Occipital lobe (tissue), 3 donors: ENCODE measurements at places on chromosomes 1 and 21.

DNA sequence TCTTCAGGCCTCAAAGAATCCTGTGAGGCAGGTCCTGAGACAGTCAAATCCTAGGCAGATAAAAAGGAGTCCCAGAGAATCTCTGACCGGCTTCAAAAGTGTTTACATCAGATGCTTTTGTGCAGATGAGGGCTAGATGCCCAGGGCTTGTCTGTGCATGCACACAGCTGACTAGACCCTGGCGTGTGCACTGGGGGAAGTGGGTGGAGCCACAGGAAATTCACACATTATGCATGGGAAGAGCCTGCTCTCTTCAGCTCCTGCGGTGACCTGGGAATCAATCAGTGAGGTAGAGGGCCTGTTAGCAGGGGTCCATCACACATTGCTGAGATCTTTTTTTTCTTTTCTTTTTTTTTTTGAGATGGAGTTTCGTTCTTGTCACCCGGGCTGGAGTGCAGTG, 36.6 kb upstream of the NHLH2 start:
- no peak for DNase-seq

GRCh38 chr1:75074831-75075395, 59.3 kb upstream of the LHX8 start:
- no peak for DNase-seq

- DNase-seq, result no peak
Observed at GRCh38 chr1:59026472-59026948, 242.7 kb upstream of the JUN start.

DNA sequence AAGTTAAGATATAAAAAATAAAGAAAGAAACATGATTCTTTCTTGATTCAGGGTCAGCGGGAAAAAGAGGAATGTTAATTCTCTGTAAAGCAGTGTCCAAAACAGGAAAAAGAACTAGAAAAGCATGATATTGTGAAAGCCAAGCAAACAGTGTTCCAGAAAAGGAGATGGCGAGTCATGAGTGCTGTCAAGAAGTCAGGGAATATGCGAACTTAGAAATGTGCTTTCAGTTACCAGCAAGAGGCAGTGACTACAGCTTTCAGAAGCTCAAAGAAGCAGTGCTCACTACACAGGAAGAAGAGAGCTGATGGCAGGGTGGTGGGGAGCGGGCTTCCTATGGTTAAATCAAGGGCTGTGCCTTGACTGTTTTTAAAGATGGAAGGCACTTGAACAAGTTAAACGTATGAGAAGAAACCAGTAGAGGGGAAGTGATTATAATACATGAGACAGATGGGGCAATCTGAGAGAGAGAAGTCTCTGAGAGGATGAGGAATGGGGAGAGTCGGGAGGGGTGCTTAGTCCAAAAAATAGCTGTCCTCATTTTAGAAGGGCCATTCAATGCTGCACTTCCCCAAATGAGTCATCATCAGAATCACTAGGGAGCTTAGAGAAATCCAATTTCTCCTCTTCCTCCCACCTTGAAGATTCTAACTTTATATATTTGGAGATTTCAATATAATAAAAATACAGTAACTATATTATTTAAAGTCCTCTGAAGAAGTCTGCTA, 90.4 kb downstream of the KCNK1 start:
- DNase-seq, result no peak

- DNase-seq, result no peak
Observed at GRCh38 chr1:25503551-25504426, 39.6 kb upstream of the LDLRAP1 start.

DNA sequence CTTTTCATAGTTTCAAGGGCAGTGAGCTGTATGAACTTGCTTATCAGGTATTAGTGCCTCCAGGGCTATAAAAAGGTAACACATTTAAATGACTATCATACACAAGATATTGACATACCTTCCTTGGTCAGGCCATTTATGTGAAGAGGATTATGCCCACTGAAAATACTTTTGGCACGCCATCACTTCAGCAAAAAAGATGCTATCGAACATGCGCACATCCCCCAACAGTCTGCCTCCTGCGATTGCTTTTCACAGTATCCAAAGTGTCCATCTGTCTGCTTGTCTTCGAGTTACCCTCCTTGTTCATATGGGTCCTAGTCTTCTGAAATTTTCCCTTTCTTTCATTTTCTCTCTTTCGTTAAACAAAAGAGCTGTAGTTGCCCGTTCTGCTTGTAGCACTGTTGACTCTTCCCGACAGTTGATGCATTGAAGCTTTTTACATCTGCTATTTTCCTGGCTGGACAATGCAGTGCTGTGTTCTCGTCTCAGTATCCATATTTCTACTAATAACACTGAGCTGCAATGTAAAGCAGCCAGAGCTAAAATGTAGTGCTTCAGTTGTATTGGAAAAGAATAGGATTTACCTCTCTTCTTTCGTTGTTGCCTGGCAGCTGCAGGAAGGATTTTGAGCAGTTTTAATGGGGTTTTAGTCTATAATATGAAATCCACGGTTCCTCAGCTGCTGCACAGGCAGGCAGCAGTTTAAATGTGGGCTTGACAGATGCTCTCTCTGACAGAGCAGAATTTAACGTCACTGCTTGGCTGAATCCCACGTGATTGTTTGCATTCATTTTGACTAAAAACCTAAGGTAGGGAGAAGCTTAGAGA, at the start of gene B3GALT2:
B3GALT2 (minus strand) TSS at position 713 of the 831 bp plus-strand sequence. CDS start 5,051 bp downstream, outside the sequence.
- peak; percentile 48 for DNase-seq

DNA sequence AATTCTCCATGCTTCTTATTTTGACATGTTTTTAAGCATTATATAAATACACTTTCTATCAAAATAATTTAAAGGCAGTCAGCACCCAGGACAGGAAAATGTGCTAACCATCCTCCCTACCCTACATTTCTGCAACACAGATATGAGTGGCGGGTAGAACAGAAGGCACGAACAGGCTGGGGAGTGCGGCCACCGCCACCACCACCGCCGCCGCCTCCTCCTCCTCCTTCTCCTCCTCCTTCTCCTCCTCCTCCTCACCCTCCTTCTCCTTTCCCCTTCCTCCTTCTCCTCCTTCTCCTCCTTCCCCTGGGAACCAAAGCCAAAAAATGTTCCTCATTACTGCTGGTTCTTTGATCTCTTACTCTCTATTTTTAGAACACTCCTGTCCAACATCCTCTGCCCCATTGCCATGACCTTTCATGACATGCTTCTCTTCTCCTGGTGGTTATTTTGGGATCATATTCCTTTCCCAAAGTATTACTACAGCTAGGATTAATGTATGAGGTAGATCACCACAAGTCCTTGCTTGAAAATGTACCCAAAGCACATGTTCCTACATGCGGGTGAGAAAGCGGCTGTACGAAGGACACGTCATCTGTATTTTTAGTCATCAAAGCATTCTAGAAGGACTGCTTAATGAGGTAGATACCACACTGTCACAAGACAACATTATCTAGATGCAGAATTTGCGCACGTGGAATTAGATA, 24.5 kb upstream of the CCN1 start:
- DNase-seq, result no peak

- no peak for DNase-seq
Observed at GRCh38 chr1:218553197-218553596, 208.1 kb downstream of the TGFB2 start.
